SJSA1 (cell line): ENCODE measurements at places on chromosomes 3 and 15.

GRCh38 chr3:30184091-30184810, 422.1 kb upstream of the TGFBR2 start:
- DNase-seq, result no peak

DNA sequence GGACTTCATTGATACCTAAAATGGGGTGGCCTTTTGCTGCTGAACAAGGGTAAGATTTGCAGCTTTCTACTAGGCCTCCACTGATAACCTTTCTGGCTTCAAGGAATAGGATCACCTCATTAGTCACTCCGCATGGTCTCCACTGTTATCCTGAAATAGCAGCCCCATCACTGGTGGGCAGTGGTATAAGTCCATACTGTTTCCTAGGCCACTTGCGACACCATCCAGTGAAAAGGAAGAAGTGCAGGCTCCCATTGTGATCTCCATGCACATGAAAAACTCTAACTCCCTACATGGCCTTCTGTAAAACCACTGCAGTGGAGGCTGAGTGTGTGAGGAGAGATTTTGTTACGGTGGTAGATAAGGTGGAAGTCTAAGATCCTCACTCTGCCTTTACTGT, 1455.9 kb downstream of the SI start:
- DNase-seq, result no peak

DNA sequence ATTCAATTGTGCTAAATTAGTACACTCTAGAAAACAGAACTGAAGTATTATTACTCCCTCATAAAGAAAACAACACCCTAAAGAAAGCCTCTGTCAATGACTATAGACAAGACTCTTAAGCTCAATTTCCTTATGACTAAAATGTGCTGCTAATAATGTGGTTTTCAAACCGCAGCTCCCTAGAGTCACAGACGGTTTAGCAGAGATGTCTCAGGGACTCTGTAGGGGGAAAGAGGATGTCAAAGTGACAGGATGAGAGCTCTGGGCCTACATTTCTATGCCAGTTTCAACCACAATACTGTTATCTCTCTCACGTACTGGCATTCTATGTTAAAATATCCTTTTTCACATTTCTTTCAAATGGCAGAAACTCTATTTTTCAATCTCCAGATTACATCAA, 37.6 kb upstream of the WDR49 start:
- no peak for DNase-seq

GRCh38 chr3:33915796-33916546, 117.5 kb downstream of the PDCD6IP start:
- DNase-seq, result no peak

DNA sequence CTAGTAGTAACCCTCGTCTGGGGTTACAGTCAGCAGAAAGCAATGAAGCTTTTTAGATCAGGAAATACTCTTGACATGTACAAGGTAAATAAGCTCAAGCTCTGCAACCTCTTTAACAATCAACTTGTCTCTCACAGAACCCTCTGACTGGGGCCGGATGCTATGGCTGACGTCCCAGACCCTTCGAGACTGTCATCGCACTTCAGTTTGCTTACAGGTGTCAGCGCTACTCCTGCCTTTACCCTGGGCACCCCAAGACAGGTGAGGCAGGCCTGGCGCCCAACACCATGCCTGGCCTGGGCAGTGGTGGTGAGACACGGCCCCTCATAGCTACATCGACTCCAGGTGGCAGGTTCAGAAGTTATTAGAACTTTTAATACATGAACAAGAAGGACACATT, 30.6 kb downstream of the LRRFIP2 start:
- no peak for DNase-seq
